Cardiac septum (tissue), 1 donor: ENCODE measurements at places on chromosomes 7 and 10. TPM values are rescaled to one million over a fixed set of nuclear protein-coding genes. Genes with fewer than 3 reads are reported as not detected.

DNA sequence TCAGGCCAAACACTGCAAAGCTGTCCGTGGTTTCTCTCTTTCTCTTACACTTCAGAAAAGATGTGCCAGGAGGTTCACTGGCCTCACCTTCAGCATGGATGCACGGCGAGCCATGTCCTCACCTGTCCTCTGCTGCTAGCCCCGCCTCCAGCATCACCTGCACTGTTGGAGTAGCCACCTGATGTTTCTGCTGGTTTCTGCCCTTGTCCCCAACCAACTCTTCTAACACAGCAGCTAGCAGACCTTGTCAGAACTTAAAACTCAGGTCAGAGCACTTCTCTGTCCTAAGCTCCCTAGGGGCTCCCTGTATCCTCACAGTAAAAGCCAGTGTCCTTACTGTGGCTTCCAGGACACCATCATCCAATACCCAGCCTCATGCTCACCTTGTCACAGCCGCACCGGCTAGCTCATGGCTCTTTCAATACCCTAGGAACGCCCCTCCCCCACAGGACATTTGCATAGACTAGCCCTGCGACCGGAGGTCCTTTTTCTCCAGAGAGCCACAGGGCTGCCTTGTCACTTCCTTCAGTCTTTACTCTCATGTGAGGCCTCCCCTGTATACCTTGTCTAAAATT is 15.2 kb downstream of the PALD1 start:
- no peak for DNase-seq

DNA sequence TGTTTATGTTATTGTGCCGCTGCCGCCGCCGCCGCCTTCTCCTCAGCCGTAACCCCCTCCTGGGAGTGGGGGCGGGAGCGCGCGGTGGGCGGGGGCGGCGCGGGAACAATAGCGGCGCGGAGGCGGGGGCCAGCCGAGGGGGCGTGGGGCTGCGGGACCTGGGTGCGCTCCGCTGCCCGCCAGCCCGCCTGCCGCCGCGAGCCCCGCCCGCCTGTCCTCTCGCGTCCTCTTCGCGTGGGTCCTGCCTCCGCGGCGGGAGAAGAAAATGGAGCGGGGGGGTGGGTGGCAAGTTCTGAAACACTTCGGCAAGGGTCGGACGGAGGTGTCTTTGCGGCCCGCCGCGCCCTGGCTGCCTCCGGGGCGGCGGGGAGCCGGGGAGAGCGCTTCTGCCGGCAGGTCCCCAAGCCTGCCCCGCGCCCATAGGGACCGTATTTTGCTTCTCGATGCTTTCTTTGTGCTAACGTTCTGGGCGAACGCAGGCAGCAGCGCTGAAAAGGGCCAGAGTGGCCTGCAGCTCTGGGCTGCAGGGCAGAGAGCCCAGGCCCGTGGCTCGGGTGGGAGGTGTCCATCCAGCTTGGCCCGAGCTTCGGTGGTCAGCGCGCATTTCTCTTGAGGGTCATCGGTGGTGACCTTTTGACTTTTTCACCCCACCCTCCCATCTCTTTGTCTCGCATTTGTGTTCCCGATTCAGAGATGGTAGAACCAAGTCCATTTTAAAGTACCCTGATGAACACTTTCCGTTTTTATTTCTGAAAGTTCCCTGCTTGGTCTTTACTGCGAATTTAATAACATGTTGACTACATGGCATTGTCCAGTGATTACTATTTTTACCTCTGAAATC is 613 bp downstream of the MAPK8 start:
- DNase-seq = no peak

INHBA gene
- total RNA-seq = 14.1 TPM

ELN gene
- total RNA-seq = 41.2 TPM

SRRT gene
- 62.9 TPM for total RNA-seq

MINDY4 gene
- 2.1 TPM for total RNA-seq

DNA sequence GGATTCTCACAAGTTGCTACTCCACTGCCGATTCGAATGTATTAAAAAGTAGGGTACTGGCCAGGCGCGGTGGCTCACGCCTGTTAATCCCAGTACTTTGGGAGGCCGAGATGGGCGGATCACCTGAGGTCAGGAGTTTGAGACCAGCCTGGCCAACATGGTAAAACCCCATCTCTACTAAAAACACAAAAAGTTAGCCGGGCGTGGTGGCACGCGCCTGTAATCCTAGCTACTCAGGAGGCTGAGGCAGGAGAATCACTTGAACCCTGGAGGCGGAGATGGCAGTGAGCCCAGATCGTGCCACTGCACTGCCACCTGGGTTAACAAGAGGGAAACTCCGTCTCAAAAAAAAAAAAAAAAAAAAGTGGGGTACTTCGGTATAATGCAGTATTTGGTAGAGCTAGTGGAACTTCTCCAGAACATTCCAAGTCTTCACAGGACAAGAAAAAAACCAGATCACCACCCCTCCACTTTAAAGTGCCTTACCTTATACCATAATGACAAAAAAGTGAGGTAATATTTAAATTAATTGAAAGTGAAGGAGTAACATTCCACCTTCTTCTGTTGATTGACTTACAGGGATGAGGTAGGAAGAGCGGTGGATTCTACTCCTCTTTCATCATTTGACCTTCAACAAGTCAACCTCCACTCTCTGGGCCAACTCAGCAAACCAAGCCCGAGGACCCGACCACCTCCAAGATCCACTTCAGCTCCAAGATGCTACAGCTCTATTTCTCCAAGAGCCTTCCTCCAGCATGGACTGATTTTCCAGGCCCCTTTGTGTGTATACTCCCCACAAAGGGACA is 2.0 kb downstream of the BAZ1B start:
- no peak for DNase-seq

- DNase-seq = peak; percentile 67
These were observed 115.5 kb downstream of the SMURF1 start for GRCh38 chr7:99028261-99028973.

RADIL gene
- total RNA-seq = 2.5 TPM

ENTPD1 gene
- total RNA-seq = 14.7 TPM

- DNase-seq = no peak
These were observed 57.1 kb downstream of the BPGM start for GRCh38 chr7:134703782-134704181.

- peak; percentile 90 for DNase-seq
These were observed 15.9 kb downstream of the PTPRE start for GRCh38 chr10:127922675-127923366.

CPVL gene
- 86.9 TPM for total RNA-seq

ALOX5 gene
- 4.9 TPM for total RNA-seq

POP7 gene
- total RNA-seq = 25.1 TPM

DNA sequence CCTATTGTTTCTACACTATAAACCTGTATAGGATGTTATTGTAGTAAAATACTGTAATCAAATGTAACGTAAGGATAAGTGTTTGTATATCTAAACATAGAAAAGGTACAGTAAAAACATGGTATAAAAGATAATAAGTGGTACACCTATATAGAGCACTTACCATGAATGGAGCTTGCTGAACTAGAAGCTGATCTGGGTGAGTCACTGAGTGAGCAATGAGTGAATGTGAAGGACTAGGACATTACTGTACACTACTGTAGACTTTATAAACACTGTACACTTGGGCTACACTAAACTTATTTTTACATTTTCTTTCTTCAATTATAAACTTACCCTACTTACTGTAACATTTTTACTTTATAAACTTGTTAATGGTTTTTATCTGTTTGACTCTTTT is 732.9 kb upstream of the LRRN3 start:
- DNase-seq = no peak

GRCh38 chr10:5502061-5502521 is 2.7 kb upstream of the CALML5 start:
- DNase-seq = peak; percentile 61

DNA sequence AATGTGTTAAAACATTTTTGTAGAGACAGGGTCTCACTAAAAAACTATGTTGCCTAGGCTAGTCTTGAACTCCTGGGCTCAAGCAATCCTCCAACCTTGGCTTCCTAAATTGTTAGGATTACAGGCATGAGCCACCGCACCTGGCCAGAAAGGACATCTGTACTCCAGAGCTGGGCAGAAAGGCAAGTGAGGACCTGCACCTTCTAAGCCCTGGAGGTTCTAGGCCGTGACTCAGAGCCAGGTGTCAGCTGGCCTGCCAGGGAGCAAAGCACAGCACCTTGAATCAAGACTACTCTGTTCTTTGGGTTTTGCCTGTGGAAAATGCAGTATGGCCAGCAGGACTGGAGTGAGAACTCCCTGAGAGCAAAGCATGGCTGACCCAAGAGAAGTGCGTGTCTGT is 396.5 kb downstream of the ADRA2A start:
- DNase-seq = no peak

DNA sequence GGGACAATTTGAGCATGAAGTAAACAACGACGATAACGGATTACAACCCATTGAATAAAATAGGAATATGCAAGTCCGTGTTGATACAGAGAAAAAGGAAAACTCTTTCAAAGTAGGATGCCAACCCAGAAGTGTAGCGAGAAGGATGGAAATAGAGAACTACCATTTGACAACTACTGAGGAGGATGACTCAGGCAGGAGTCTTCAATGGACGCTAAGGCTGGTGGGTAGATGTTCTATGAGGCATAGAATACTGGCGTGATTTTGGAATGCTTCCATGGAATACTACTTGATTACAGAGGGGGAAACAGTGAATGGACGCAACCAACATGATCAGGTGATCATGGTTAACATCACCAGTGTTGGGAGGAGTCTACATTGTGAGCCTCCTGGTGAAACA is 828 bp upstream of the CFAP70 start:
- no peak for DNase-seq

DNA sequence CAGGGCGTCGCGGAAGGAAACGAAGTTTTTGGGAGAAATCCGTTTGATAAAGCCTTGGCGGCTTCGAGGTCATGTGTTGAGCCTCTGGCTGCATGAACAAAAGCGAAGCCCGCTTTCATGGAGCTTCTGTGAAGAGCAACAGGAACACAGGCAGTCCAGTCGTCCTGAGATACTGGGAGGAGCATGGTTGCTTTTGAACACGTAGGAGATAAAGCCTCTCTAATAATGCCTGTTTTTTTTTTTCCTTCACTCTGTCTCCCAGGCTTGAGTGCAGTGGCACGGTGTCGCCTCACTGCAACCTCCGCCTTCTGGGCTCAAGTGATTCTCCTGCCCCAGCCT is 473 bp upstream of the ZNF32 start:
- no peak for DNase-seq

CYP3A4 gene
- total RNA-seq = not detected

AKR1D1 gene
- not detected for total RNA-seq

NCF1 gene
- 4.0 TPM for total RNA-seq

AQP1 gene
- total RNA-seq = 155 TPM

PRPF18 gene
- 14.0 TPM for total RNA-seq

- no peak for DNase-seq
These were observed 5.5 kb upstream of the DUSP5 start for GRCh38 chr10:110492069-110492822.

DNA sequence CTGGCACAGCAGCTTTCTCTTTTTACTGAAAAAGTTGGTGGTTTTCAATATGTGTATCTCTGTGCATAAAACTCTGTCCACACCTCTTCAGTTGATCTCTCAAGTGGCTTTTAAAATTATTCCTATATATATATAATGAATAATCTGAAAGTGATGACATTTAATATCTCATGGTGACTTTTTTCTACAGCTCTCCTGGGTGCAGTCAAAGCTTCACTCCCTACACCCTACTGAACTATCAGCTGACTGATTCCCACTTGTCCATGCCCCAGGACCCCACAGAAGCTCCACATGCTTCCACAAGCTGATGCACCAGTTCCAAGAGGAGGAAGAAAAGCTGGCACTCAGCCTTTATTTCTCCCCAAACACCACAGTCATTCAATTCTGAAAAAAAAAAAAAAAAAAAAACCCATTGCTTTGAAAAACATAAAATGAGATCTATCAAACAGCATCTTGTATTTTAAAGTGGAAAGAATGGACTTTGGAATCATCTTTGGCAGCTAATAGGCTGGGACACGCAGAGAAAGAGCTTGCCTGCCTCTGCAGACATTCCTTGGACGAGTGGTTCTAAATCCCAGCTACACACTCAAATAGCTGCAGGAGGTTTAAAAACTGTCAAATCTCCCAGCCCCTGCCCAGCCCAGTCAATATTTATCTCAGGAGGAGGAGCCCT is 75.3 kb upstream of the GDF10 start:
- DNase-seq = peak; percentile 47

SPDYE8 gene
- total RNA-seq = not detected

GRCh38 chr10:30294476-30295240 is 54.4 kb downstream of the MTPAP start:
- no peak for DNase-seq

GCK gene
- total RNA-seq = 3.7 TPM
